ENCODE measurements at places on chromosomes 16 and 17.
A peak's percentile ranks its signal among the peaks of the same experiment; 100 is the strongest.

DNA sequence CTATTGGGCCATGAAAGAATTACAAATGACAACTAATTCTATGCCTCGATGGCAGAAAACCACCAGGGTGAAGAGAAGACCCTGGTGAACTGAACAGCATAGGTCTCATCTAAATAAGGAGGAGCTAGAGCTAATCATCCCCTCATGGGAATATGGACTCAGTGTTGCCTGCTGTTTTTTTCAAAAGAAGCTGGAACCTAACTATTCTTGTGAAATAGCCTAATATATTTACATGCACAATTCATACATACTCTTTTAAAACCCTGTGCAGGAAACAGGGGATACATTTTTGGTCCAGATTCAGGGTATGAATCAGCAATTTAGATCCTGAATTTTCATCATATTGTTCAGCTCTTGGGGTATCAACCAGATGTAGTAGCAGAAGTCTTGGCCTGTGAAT lies 560.6 kb downstream of the TOX3 start:
- H3K27ac ChIP-seq = no peak overlapping the region
- no peak overlapping the region for H3K4me3 ChIP-seq
- H3K4me1 ChIP-seq = no peaks in the 10 kb centered on the region
- no peaks in the 10 kb centered on the region for H3K36me3 ChIP-seq
- no peak for DNase-seq

DNA sequence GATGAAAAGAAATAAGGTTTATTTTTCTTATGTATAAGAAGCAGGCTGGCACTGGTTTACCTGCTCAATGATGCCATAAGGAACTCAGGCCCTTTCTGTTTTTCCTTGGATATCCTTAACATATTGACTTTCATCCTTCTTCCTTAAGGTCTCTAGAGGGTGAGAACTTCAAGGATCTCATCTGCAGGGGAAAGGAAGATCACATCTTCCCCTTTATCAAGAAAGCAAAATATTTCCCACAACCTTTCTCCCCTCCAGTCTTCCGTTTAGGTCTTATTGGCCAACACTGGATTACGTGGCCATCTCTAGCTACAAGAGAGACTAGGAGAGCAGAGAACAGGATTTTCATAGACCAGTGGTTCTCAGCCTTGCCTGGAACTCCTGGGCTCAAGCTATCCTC lies 4.2 kb upstream of the TBX4 start:
- no peak for DNase-seq
- no peak overlapping the region for H3K27ac ChIP-seq
- H3K27me3 ChIP-seq = peaks cover 21% of the 10 kb centered on the region

DNA sequence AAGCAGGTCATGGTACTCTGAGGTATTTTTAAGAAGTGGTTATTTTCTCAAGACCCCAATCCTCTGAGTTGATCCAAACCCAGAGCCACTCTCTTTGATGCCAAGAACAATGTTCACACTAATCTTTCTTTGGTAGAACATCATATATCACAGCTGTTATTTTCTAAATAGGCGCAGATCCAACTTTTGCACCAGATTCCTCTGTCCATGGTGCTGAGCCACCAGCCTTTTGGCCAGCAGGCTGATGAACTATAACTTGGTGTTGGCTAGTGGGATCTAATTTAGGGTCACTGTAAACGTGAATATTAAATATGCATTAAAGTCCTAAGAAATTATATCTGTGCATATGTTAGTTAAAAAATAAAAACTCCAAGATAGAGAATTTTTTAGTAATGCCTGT lies 7.0 kb upstream of the ZKSCAN2 start:
- peaks cover 6% of the 10 kb centered on the region for H3K36me3 ChIP-seq
- H3K4me3 ChIP-seq = no peak overlapping the region
- no peak overlapping the region for H3K27ac ChIP-seq
- no peak for DNase-seq
- H3K27me3 ChIP-seq = no peaks in the 10 kb centered on the region
- H3K4me1 ChIP-seq = peaks cover 16% of the 10 kb centered on the region

GRCh38 chr16:60682219-60682618 lies 1354.0 kb downstream of the CDH8 start:
- no peaks in the 10 kb centered on the region for H3K36me3 ChIP-seq
- no peaks in the 10 kb centered on the region for H3K4me1 ChIP-seq
- DNase-seq = no peak
- H3K4me3 ChIP-seq = no peak overlapping the region
- no peaks in the 10 kb centered on the region for H3K27me3 ChIP-seq

GRCh38 chr17:63542218-63542545 lies 8.1 kb upstream of the DCAF7 start:
- DNase-seq = no peak
- no peak overlapping the region for H3K4me3 ChIP-seq
- H3K4me1 ChIP-seq = no peaks in the 10 kb centered on the region
- no peaks in the 10 kb centered on the region for H3K36me3 ChIP-seq
- no peak overlapping the region for H3K27ac ChIP-seq

DNA sequence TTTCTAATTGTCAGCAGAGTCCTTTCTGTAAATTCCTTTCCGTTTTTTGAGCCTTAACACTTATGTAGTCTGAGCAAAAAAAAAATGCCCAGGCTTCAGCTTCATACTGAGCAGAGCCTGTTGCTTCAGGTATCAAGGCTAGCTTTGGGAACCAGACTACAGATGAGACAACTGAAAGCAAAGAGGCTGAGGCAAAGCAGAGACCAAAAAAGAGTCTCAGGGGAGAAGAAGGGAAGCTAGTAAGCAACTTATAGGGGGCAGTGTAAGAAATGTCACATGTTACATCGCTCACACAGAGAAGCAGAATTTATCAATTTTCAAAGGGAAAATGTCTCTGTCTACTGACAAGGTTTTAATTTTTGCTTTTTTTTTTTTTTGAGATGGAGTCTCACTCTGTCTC lies 3.3 kb downstream of the HASPIN start:
- no peak overlapping the region for H3K27ac ChIP-seq
- H3K27me3 ChIP-seq = no peaks in the 10 kb centered on the region
- H3K36me3 ChIP-seq = no peaks in the 10 kb centered on the region

GRCh38 chr16:85735225-85735635 lies 15.7 kb downstream of the C16orf74 start:
- H3K27ac ChIP-seq = peak overlapping the region; percentile 2
- DNase-seq = peak; percentile 23
- peaks cover 30% of the 10 kb centered on the region for H3K4me1 ChIP-seq
- no peaks in the 10 kb centered on the region for H3K27me3 ChIP-seq
- H3K36me3 ChIP-seq = no peaks in the 10 kb centered on the region

DNA sequence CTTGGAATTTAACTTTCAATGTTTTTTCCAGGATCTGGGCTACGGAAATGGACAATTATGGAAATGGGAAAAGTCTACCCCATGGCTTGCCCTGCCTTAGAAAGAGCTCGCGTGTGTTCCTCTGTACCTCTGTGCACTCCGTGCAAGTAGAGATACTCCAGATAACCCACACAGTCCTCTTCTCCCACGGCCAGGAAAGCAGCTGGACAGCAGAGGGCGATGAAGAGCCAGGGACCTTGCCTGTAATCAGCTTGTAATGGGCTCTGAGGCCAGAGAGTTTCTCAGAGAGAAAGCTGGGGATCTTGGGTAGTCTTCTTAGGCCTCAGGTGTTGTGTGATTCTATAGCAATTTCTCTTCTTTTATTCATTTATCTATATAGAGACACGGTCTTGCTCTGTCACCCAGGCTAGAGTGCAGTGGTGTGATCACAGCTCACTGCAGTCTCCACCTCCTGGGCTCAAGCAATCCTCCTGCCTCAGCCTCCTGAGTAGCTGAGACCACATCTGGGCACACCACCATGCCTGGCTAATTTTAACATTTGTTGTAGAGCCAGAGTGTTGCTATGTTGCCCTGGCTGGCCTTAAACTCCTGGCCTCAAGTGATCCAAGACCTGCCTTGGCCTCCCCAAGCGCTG lies 2.4 kb upstream of the SOCS7 start:
- no peaks in the 10 kb centered on the region for H3K36me3 ChIP-seq
- no peaks in the 10 kb centered on the region for H3K27me3 ChIP-seq
- DNase-seq = peak; percentile 71
- no peak overlapping the region for H3K4me3 ChIP-seq

DNA sequence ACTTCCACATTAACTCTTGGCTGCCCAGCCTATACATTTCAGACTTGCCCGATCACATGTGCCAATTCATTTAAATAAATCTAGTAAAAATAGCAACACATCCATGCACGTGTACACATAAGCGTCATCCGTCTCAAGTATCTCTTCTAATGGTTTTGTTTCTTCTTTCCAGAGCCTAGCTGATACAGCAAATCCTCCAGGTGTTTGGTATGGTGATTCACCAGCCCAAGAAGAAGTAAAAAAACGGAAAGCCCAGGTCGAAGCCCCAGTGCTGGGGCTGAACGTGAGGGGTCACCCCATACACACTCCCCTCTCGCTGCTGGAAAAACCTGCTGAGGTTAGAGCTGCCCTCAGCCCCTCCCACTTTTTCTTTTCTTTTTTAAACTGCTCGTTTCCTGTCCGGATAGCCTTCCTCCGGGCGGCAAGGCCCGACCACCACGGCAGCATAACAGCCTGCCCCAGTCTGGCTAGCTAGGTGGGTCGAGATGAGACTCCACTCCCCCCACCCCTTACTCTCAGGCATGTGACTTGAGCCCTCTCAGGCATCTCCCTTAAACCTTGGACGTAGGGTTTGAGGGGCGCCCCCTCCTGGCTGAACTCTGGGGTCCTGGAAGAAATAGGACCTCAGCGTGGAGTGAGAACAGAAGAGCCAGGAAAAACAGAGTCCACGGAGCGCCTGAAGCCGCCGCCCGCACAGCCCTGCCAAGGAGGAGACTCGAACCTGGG lies 13.9 kb upstream of the OR1F1 start:
- H3K4me3 ChIP-seq = no peak overlapping the region
- H3K36me3 ChIP-seq = no peaks in the 10 kb centered on the region
- H3K4me1 ChIP-seq = peaks cover 35% of the 10 kb centered on the region

DNA sequence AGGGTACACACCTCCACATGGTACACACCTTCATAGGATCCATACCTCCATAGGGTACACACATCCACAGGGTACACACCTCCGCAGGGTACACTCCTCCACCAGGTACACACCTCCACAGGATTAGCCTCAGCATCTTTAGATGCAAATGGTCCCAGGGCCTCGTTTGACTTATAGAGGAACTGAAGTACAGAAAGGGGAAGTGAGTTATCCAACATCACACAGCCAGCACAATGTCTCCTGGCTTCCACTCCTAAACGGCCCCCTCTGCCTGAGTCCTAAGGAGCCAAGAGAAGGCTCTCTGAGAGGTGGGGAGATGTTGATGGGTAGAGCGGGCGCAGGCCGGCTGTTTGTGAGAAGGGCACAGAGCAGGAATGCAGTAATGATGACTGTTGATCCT lies 12.0 kb downstream of the FOXN1 start:
- H3K4me3 ChIP-seq = no peak overlapping the region
- H3K4me1 ChIP-seq = no peaks in the 10 kb centered on the region
- no peak overlapping the region for H3K27ac ChIP-seq
- no peaks in the 10 kb centered on the region for H3K36me3 ChIP-seq
- no peaks in the 10 kb centered on the region for H3K27me3 ChIP-seq

- DNase-seq = no peak
- no peaks in the 10 kb centered on the region for H3K27me3 ChIP-seq
- no peaks in the 10 kb centered on the region for H3K4me1 ChIP-seq
- peaks cover 33% of the 10 kb centered on the region for H3K36me3 ChIP-seq
Measured at GRCh38 chr17:64538508-64539130, 31.8 kb downstream of the CEP95 start.

GRCh38 chr17:16513873-16514272 lies 21.9 kb upstream of the LRRC75A start:
- H3K4me1 ChIP-seq = no peaks in the 10 kb centered on the region
- H3K4me3 ChIP-seq = no peak overlapping the region
- H3K27me3 ChIP-seq = no peaks in the 10 kb centered on the region
- H3K27ac ChIP-seq = no peak overlapping the region

DNA sequence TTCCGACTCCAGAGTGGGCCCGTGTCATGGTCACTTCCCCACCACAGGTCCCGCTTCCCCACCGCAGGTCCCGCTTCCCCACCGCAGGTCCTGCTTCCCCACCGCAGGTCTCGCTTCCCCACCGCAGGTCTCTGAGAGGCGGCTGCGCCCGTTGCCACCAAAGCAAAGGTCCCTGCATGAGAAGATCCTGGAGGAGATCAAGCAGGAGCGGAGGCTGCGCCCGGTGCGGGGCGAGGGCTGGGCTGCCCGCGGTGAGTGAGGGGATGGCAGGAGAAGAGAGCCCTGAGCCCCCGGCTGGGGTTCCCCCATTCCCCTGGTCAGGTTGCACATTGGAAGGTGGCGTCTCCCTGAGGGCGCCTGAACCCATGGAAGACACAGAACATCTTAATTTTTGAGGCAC lies 17.4 kb upstream of the TCF25 start:
- no peak overlapping the region for H3K4me3 ChIP-seq
- no peak overlapping the region for H3K27ac ChIP-seq
- H3K4me1 ChIP-seq = peaks cover 6% of the 10 kb centered on the region
- no peak for DNase-seq
- no peaks in the 10 kb centered on the region for H3K36me3 ChIP-seq

DNA sequence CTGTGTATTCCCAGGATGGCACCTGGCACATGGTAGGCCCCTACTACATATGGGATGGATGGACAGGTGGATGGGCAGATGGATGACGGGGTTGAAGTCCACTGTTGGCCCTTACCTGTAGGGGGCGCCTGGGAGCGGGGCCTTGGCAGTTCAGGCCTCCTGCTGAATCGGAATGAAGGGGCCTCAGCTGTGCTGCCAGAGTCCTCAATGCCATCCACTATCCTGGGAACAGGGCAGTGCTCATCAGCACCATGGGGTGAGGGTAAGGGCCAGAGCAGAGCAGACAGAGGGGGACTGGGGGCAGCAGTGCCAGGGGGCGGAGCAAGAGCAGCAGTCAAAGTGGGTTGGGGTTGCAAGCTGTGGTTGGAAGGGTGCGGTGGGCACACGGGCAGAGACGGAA lies 8.3 kb upstream of the RAB5C start:
- no peak for DNase-seq
- no peaks in the 10 kb centered on the region for H3K36me3 ChIP-seq
- no peaks in the 10 kb centered on the region for H3K4me1 ChIP-seq
- no peaks in the 10 kb centered on the region for H3K27me3 ChIP-seq

DNA sequence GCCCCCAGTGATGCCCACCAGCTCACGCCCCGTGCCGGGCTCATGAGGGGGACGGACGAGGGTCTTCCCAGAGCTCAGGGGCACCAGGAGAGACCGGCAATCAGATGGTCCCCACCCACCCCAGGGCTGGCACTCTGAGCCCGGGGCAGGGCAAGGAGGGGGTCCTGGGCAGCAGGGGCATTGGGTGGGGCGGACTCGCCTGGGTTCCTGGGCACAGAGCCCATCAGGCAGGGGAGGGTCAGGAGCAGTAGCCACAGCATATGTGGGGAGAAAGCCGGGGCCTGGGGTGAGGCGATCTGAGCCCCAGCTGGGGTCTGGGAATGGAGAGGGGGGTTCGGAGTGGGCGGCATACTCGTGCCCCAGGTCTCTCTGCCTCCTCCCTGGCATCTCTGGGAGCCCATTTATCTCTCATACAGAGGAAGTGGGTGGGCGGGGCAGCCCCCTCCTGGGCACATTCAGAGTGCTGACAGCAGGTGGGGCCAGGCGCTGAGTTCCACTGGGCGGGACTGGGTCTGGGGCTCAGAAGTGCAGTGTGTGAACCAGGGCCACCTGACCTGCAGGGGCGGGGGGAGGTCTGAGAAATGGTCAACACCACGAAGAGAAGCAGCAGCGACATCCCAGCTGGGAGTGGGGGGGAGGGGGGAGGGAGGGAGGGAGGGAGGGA lies 20.5 kb upstream of the UBE2I start:
- DNase-seq = peak; percentile 26
- H3K4me3 ChIP-seq = no peak overlapping the region
- no peak overlapping the region for H3K27ac ChIP-seq
- peaks cover 8% of the 10 kb centered on the region for H3K27me3 ChIP-seq
- no peaks in the 10 kb centered on the region for H3K36me3 ChIP-seq

- H3K4me3 ChIP-seq = no peak overlapping the region
- DNase-seq = no peak
- no peaks in the 10 kb centered on the region for H3K27me3 ChIP-seq
- H3K36me3 ChIP-seq = peaks cover 63% of the 10 kb centered on the region
- H3K4me1 ChIP-seq = peaks cover 31% of the 10 kb centered on the region
Measured at GRCh38 chr17:74767111-74767516, 9.0 kb downstream of the NAT9 start.

Measured in CD8-positive, alpha-beta memory T cell (primary cell).